Activated T-helper 17 cell treated with anti-CD3 and anti-CD28 coated beads, Interleukin-2, amount 50 U/mL, for 72 hours (primary cell): ENCODE measurements at places on chromosomes 2 and 18. TPM values are rescaled to one million over a fixed set of nuclear protein-coding genes. Genes with fewer than 3 reads are reported as not detected.

DNA sequence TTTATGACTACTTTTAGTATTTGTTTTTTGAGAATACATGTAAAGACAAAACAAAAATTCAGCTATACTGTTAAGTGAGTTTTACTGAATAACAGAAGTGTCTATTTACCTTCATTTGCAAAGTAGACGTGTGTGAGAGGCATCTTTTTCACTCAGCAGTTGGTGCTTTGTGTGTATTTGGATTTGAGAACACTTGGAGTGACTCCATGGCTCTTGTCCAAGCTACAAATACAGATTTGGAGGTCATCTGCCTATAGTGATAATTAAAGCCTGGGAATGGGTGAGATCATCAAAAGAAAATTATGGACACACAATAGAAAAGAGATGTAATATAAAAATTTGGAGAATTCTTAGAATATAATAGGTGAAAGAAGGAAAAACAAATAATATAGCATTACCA, 6.2 kb downstream of the NAB1 start:
- ATAC-seq: no peak

- no peak for ATAC-seq
Observed at GRCh38 chr18:6633310-6633709, 96.2 kb upstream of the ARHGAP28 start.

Gene ITPRIPL1
- total RNA-seq: 26.1 TPM

Gene ZSWIM2
- not detected for total RNA-seq
